Progenitor cell of endocrine pancreas (in vitro differentiated cells): ENCODE measurements at places on chromosomes 5 and 9.

GRCh38 chr5:127963931-127964330 lies 119.6 kb upstream of the SLC12A2 start:
- no peak for DNase-seq

- no peak for DNase-seq
These were observed 16.3 kb upstream of the GPX8 start for GRCh38 chr5:55143624-55144023.

- no peak for DNase-seq
These were observed 4.9 kb upstream of the SCGB3A1 start for GRCh38 chr5:180596115-180596667.

DNA sequence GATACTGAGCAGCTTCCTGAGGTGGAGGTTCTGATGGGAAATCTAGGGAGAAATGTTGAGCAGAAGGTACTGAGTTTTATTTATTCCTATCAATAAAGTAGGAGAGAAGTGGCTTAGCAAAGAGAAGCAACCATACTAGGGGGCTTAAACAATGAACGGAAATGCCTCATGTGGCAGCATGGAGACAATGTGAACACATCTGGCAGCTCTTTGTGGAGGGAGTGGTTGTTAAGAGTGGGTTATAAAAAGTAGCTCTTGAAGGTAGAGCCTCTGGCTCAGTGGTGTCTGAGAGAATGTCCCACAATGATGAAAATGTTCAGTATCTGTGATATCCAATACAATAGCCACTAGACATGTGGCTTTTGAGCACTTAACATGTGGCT lies 52.7 kb upstream of the EQTN start:
- no peak for DNase-seq

GRCh38 chr9:33135031-33135461 lies 32.1 kb downstream of the B4GALT1 start:
- no peak for DNase-seq

- DNase-seq: no peak
These were observed 153.9 kb downstream of the MED10 start for GRCh38 chr5:6224406-6224805.

GRCh38 chr5:58764199-58764598 lies 181.3 kb downstream of the RAB3C start:
- DNase-seq: no peak
